CD4-positive, alpha-beta T cell treated with Interleukin-4 for 4 hours (primary cell): ENCODE measurements at places on chromosomes 7 and 10.

GRCh38 chr7:149071641-149072437, 18.7 kb downstream of the ZNF786 start:
- DNase-seq: peak; percentile 35

- no peak for DNase-seq
These were observed 5.6 kb upstream of the MTG1 start for GRCh38 chr10:133388236-133388972.

DNA sequence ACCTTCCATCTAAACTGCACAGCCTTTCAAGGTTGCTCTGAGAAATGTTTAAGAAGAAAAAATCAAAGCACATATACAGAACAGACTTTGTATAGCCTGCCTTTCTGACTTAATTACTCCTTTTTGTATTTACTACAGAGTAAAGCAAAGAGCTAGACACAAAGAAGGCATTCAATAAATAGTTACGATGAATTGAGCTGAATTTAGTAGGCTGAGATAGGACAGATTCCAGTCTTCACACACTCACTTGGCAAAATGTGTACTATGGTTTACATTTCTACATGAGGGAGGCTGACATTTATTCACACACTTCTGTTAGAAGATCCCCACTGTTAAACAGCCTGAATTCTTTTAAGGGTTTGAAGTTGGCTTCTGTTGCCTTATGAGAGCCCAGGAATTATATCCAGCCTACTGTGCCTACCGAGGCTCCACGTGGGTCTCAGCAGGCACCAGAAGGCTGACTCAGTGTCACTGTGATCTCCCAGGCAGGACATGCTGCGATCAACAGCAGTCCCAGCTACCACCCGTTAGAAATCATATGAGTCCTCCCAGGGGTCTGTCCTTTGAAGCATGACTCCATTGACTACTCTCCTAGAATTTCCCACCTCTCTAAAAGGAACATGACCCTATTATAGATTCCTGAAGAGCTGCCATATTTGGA, 24.5 kb upstream of the SLC25A13 start:
- no peak for DNase-seq

DNA sequence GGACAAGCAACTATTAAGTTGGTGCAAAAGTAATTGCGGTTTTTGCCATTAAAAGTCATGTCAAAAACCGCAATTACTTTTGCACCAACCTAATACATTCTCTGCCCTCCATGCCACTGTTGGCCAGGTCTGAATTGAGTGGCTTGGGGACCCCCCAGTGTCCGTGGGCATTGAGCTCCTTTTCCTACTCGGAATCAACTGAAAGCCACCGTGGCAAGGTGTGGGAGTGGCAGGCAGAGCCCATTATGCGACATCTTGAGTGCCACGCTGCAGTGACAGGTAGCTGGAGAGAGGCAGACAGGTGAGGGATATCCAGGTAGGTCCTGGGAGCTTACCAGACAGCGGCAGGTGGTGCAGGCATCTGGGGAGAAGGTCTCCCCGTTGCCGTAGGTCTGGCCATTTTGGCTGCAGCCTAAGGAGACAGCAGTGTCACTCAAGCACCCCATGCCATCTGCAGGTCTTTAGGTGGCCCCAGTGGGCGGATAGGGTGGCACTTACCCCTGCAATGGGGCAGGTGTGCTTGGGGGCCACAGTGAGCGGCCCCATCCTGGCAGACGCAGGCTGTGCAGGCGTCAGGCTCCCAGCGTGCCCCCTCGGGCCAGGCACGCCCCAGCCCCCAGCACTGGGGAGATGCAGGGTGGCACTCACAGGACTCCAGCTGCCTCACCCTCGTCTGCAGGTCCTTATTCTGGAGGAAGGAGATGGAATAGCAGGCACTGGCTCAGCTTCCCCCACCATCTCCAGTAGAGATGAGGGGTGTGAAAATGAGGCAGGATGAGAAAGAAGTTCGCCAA, 3.5 kb downstream of the KCP start:
- DNase-seq: no peak

- DNase-seq: no peak
These were observed 736.6 kb downstream of the MAGI2 start for GRCh38 chr7:78716876-78717275.

GRCh38 chr7:3835109-3835508, 534.1 kb downstream of the SDK1 start:
- DNase-seq: no peak

DNA sequence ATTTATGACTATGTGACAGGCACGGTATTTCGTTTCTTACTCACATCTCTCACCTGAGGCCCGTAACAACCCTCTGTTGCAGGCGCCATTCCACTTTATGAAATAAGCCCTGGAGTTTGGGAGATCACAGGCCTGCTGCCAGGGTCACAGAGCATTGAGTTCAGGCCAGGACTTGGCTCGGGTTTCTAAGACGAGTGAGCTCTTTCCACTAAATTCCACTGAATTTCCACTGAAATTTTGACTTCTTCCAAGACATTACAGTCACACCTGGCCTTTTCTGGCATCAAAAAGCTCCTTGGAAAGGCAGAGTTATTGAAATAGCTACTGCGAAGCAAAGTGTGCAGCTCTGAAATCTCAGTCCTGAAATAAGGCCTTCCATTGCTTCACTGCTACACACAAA, 282.8 kb upstream of the MGMT start:
- DNase-seq: no peak

DNA sequence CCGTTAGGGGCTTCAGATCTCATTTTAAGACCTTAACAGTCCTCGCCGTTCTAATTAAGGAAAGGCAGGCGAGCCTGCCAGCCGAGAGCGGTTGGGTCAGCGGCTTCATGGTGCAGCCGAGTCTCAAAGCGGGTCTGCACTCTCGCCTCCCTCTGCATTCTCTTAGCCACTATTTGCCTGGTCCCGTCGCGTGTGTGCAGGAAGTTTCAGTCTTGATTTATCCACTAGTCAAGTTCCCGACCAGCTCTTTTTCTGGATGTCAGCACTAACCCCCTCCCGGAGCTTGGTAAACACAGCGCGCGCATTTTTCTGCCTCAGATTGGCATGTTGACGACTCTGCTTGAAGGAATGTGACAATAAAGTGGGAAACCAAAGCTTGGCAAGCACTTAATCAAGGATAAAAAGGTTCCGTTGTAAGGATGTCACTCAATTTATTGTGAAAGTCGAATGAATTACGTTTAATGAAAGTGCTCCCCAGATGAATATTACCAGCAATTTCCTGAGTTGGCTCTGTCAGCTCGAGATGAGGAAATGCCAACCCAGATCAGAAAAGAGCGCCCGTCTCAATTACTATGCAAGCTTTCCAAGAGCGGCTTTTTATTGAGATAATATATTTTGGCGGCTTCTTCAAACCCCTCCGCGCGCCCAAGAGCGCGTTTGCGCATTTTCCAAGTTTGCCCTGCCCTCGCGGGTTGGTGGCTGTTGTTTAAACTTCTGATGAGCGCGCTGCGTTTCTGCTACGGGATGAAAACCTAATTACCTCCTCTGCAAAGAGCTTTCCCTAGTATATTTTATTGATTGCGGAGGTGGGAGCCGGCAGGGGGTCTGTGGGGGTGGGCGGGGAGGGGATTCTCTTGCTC, 7.9 kb downstream of the NXPH1 start:
- DNase-seq: no peak

- no peak for DNase-seq
These were observed 625.5 kb downstream of the KCNMA1 start for GRCh38 chr10:77011874-77012811.

- no peak for DNase-seq
These were observed 752 bp upstream of the ABCA13 start for GRCh38 chr7:48170506-48170905.

- DNase-seq: no peak
These were observed 2.4 kb upstream of the SERPINE1 start for GRCh38 chr7:101124376-101125056.

DNA sequence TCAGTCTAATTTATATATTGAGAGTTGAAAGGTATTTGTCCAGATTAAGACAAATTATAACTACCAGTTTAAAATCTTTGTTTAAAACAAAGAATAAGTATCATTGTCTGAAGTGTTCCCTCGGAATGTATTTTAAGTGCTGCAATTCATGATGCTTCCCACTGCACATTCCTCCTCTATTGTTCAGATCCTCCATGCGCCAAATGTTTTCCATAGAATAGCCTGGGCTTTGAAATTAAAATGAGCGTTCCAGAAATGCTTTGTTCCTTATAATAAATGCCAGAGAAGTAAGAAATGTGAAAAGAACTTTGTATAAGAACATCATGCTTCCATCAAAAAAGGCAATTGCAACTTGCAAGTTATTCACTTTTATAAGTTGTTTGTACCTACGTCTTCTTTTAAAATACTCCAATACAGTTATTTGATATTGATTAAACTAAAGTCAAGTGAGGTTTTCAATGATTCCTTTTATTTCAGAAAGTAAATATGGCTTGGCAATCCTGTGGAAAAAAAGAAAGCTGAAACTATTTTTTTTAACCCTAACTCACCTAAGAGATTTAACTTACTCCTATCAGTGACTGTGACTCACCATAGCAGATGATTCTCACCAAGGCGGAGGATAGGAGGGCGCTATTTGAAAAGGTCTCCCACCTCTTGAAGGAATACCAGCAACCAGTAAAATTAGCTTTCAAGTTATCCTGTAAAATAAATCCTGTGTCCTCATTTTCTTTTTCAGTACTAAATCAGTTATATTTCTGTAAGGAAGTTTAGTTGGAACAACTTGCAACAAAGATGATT, 85.8 kb downstream of the CTNNA3 start:
- DNase-seq: no peak

- DNase-seq: no peak
These were observed 276.5 kb upstream of the SMIM30 start for GRCh38 chr7:113394856-113395255.

DNA sequence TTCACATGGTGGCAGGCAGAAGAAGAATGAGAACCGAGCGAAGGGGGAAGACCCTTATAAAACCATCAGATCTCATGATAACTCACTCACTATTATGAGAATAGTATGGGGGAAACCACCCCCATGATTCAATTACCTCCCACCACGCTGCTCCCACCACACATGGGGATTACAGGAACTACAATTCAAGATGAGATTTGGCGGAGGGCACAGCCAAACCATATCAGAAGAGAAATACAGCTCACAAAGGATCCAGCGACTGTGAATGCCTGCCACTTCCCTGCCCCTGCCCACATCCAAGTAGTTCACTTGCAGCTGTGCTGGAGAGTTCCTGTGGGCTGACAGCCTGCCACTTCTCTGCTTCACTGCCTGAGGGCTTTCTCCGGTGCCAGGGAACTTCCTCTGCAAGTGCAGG, 148.7 kb downstream of the C7orf25 start:
- DNase-seq: no peak

DNA sequence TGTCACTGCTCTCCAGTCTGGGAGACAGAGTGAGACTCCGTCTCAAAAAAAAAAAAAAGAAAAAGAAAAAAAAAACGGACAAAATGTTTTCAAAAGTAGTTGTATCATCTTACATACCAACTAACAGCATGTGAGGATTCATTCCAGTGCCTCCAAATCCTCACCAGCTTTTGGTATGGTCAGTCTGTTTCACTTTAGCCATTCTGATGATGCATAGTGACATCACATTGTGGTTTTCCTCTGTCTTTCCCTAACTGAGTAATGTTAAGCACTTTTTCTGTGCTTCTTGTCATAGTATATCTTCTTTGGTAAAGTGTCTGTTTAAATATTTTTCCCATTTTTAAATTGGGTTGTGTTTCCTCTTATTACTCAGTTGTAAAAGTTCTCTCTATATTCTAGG, 251.4 kb upstream of the CTBP2 start:
- no peak for DNase-seq

- no peak for DNase-seq
These were observed 113.3 kb downstream of the ARHGAP22 start for GRCh38 chr10:48491392-48492139.

DNA sequence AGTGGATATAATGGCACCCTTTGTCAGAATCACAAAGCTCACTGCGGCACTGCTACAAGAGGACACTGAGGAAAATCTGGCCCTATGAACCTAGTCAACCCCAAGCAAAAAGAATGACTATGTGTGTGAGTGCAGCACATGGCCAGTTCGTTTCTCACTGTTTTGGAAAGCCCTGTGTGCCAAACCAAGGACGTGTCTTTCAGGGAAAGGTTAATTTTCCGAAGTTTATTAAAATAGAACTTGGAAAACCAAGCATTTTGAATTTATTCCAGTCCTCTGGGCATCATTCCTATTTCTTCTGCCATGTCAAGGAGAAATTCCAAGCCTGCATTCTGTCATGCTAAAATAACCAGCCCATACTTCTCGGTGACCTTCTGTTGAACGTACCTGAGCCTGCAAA, 471.8 kb downstream of the PLXDC2 start:
- DNase-seq: no peak

DNA sequence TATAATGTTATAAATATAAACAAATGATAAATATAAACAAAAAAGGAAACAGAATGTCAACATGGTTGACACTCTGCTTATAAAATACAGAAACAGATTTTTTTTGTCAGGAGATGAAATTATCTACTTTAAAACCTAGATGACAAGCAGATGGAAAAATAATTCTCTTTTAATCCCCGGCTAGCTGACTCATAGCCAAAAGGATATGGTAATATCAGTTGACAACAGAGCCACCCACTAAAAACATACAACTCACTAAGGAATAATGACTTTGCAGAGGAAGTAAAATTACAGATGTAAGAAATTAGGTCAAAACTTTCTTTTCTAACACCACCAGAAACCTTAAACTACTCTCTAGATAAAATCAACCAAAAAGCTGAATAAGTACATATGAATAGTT, 131.1 kb upstream of the ABCB5 start:
- no peak for DNase-seq

GRCh38 chr10:131845505-131846239, 55.1 kb upstream of the PPP2R2D start:
- no peak for DNase-seq

DNA sequence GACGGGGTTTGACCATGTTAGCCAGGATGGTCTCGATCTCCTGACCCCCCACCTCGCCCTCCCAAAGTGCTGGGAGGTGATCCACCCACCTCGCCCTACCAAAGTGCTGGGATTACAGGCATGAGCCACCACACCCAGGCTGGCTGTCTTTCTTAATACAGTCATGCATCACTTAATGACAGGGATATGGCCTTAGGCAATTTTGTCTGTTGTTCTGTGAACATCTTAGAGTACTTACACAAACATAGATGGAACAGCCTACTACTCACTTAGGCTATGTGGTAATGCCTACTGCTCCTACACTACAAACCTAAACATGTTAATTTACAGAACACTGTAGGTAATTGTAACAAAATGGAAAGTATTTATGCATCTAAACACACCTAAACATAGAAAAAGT, 106.6 kb upstream of the KCNMA1 start:
- no peak for DNase-seq

GRCh38 chr7:30977896-30978564, 14.3 kb downstream of the GHRHR start:
- no peak for DNase-seq

GRCh38 chr7:16416289-16417282, 4.8 kb downstream of the CRPPA start:
- no peak for DNase-seq

DNA sequence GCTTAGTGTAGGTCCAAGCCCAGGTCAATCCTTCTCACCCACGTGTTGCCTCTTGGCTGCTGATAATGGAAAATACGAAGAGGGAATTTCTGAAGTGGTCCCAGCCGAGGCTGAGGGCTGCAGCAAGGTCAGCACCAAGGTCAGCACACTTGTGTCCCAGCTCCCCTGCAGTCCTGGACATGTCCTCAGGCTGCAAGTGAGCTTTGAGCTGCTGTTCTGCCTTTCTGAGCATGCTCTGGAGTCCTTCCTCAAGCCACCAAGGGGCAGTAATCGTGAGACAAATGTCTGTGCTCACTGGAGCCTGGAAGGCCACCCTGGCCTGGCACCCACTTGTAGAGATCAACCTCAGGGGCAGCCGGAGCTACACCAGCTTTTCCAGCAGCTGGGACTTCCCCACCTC, 28.3 kb downstream of the DRGX start:
- no peak for DNase-seq

GRCh38 chr10:101091546-101092290, 29.9 kb downstream of the KAZALD1 start:
- no peak for DNase-seq
